Stimulated activated CD8-positive, alpha-beta memory T cell treated with anti-CD3 and anti-CD28 coated beads, Interleukin-12 subunit alpha, Interleukin-12 subunit beta, amount 100 ng/mL, for 1 hour (primary cell): ENCODE measurements at places on chromosomes 16 and 17.

DNA sequence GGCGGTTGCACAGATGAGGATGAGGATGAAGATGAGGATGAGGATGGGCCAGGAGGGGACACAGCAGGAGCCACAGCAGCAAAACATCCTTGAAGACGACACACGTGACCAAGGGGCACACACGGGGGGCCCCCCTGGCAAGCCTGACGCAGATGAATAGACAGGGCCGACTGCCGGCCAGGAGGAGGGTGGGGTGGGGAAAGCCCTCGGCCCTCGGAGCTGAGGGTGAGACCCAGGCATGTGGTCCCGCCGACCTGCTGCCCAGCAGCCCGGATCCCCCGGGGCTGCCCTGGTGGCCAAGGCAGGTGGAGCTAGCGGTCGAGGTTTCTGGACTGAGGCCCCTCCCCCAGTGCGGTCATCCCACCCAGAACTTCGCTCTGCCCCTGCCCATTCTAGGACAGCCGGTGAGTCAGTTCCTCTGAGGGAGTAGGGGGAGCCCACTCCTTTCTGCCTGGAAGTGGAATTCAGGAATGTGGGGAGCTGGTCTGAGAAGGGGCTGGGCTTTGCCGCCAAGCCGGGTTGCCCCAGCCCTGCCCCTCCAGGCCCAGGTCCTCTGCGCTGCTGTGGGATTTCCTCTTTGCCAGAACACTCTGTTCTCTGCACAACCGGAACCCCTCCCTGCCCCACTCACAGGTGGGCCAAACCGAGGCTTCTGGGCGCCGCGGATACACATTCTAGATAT, 9.9 kb downstream of the CYGB start:
- peak; percentile 17 for DNase-seq

DNA sequence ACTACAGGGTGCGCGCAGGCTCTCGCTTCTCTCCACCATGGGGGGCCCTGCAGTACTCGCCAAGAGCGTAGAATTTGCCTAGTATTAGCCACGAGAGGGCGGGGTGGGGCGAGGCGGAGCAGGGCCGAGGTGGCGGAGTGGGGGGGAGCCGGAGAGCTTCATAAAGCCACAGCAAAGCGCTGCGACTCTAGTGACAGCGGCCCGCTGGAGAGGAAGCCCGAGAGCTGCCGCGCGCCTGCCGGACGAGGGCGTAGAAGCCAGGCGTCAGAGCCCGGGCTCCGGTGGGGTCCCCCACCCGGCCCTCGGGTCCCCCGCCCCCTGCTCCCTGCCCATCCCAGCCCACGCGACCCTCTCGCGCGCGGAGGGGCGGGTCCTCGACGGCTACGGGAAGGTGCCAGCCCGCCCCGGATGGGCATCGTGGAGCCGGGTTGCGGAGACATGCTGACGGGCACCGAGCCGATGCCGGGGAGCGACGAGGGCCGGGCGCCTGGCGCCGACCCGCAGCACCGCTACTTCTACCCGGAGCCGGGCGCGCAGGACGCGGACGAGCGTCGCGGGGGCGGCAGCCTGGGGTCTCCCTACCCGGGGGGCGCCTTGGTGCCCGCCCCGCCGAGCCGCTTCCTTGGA, at the start of gene TBX21:
TSS of gene TBX21 (plus strand) at position 190 of the 627 bp plus-strand sequence. CDS start at position 409, 219 bp downstream.
- peak; percentile 79 for DNase-seq

DNA sequence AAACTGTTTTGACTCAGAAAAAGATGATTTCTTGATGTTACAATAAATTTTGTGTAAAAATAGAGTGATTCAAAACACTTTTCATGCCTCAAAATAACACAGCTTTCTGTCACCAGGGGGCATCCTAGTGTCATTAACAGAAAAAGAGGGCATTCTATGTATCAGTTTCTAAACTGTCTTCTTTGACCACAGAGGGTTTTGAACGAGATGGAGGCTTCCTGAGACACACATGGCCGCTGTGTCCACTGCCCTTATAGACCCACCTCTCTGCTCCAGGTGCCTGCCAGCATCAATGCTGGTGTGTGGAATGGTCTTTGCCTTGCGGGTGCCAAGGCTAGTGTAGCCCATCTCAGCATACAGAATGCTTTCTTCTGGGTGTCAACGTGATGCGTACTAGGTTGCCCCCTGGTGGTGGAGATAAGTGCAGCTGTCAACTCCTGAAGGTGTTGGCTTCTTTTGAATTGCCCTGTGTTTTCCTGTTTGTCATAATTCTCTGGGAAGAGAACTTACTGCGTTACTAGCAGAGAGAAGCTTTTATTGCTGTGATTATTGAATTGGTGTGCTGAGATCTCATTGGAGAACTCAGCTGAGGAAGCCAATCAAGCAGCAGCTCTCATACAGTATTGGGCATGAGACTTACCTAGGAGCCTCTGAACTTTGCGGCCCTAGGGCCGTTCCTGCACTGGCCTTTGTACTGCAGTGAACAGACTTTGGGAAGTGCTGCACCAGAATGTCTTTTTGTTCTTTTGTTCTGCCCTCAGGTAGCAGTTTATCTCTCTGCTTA, 38.6 kb downstream of the USP10 start:
- DNase-seq = peak; percentile 57

DNA sequence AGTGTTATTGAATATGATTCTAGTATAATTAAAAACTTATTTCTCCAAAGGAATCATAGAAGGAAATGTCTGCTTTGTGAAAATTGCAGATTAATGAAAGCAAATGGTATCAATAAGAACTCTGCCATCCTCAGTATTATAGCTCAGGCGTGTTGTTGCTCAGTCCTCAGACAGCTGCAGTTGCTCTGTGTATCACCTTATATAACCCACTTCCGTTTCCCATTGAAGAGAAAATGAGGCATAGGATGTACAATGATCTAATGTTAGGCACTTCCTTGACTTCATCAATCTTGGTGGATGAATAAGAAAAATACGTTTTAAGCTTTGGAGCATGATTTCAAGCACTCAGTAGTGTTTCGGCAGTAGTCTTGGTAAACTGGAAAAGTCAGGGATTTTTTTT, 14.1 kb downstream of the MFSD11 start:
- DNase-seq = no peak

- DNase-seq = no peak
Measured at GRCh38 chr17:28891201-28891600, 6.3 kb downstream of the FLOT2 start.

- peak; percentile 31 for DNase-seq
Measured at GRCh38 chr16:70770626-70771552, 30.1 kb downstream of the VAC14 start.

- DNase-seq = no peak
Measured at GRCh38 chr16:87044829-87045228, 272.4 kb downstream of the C16orf95 start.

- no peak for DNase-seq
Measured at GRCh38 chr17:81392909-81393654, 2.2 kb upstream of the BAHCC1 start.

DNA sequence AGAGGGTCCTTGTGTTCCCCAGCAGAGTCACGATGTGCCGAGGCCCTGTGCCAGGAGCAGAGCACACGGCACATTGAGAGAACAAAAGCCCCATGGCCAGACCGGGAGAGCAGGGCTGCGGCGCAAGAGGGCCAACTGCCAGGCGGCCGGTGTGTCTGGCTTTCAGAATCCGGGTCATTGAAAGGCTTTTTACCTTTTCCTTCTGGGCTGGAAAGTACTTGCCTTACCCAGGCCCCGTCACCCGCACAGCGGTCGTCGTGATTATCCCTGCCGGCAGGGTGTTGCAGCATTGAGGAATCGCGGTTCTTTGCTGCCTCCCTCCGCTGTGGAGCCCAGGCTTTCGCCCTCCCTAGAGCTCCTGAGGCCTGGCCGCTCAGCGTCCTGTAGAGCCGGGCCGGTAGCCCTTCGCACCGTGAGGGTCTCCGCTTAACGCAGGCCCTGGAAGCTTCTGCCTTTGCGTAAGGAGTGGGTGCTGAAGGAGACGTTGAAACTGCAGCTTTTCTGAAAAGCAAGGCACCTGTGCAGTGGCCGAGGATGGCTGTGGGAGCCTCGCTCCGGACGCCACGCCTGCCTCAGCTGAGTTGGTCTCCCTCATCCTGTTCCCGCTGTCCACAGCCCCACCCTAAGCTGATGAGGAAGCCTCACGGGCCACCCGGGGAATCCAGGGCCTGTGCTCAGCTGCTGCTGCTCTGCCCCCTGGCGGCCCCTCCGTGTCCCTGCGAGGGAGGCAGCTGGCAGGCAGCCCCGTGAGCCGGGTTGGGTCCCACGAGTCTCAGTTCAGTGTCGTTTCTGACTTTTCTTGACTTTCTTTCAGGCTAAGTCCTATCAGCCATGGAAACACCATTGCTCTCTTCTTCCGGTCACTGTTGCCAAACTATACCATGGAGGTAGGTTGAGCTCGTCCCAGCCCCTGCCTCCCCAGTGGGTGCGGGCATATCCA, 8.6 kb upstream of the MC1R start:
- peak; percentile 50 for DNase-seq

DNA sequence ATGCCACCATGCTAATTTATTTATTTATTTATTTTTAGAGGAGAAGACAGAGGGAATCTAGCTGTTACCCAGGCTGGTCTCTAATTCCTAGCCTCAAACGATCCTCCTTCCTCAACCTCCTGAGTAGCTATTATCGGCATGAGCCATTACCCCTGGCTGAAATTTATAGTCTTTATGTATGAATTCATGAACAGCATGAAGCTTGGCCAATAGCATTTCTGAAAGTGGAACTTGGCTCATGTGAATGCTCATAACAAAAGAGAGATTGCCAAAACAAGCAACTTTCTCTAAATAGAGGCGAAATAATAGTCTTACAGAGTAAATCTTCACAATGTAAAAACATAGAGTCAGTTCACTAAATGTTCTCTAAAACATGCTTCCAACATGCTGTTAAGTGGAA, 30.1 kb upstream of the SMURF2 start:
- DNase-seq = no peak

- no peak for DNase-seq
Measured at GRCh38 chr16:59899940-59900339, 1165.8 kb upstream of the GOT2 start.

DNA sequence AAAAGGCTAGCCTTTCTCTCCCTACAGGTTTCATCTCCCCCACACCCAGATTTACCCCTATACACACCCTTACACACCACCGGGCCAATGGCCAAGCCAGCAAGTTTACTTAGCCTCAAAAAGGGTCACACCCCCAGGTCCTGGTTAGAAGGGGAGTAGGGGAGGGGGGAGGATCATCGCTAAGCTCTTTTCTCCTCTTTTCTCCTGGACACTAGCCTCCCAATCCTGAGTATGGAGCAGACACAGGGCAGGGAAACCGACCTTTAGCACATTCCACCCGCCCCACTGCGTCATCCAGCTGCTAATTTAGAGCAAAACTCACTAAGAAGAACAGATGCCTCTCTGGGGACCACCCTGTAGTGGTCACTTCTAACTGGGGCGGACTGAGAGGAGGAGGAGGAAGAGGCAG, 4.4 kb downstream of the ACLY start:
- no peak for DNase-seq

GRCh38 chr17:10033959-10034358, 128.9 kb upstream of the RCVRN start:
- no peak for DNase-seq

DNA sequence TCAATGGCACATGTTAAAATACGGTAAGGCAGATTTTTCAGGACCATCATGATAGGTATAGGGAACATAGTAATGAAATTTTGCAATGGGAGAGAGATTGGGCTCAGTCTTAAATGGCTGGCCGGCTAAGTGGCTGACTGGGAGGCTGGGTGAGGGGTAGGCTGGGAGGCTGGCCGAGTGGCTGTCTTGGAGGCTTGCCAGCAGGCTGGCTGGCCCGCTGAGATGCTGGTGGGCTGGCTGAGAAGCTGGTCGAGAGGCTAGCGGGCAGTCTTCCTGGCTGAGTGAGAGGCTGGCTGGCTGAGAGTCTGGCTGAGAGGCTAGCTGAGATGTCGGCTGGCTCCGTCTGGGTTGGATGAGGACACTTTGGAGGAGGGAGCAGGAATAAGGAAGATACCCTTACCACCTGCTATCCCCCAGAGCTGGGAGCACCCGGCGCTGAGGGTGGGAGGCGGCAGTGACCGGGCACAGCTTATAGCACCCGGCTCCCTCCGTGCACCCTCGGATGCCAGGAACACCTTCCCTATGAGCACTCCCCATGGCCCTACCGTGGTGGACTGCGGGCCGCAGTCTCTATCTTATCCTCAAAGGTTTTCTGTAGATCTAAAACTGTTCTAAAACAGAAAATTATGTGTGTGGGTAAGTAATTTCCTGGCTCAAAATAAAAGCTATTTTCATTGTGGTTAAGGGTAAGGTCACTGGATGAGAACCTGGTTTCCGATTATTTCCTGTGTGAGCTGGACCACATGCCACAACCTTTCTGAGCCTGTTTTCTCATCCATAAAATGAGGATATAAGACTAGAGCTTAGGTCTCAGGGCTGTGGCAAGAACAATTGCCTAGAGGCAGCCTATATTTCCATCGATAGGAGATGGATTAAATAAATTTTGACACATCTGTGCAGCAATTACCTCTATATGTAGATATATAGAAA, 34.5 kb upstream of the TMC5 start:
- no peak for DNase-seq

DNA sequence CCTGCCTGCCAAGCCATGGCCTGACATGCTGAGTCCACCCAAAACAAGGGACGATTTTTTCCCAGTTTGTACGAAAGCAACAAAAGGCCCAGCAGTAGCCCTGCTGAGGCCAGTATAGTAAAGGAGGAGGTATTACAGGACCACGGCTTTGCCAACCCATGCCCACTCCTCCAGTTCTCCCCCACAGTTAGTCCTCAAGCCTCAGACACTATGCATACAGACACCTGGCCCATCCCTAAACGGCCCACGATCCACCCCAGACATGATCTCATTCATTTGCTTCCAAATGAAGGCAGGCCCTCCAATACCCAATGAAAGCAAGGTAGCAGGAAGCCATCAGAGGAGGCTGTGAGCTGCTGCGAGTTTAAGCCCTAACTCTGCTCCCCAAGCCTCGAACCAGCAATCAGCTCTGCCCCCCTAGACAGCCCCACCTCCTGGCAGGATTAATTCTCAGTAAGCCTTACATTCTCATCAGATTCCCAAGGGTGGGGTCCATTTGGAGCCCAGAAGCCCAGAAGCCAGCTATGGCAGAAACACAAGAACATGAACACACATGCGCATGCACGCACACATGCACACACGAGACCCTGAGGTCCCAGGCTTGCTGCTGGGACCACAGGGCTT, 4.9 kb downstream of the HDAC5 start:
- no peak for DNase-seq

GRCh38 chr16:57042157-57043111, 49.9 kb upstream of the CPNE2 start:
- peak; percentile 62 for DNase-seq

- no peak for DNase-seq
Measured at GRCh38 chr17:31522987-31523495, 131.6 kb downstream of the RAB11FIP4 start.

DNA sequence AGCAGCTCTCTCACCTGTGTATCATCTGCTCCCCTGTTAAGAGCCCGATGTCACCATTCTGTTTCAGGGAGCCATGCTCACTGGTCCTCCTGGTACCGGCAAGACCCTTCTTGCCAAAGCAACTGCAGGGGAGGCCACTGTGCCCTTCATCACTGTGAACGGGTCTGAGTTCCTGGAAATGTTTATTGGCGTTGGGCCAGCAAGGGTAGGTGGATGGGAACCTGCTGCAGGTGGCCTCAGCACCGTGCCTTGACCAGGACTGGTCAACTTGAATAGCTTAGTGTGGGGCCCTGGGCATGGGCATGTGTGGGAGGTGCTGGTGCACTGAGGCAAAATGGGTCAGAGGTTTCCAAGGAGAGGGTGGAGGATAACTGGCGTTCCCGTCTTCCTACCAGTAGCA, 28.5 kb downstream of the DBNDD1 start:
- no peak for DNase-seq
